ENCODE measurements at places on chromosomes 5 and 9.

- no peak for DNase-seq
These were observed 147.9 kb upstream of the VLDLR start for GRCh38 chr9:2473681-2474080.

- no peak for DNase-seq
These were observed 134.6 kb downstream of the BOD1 start for GRCh38 chr5:173481821-173482220.

- no peak for DNase-seq
These were observed 150.5 kb downstream of the YTHDC2 start for GRCh38 chr5:113663879-113664541.

GRCh38 chr5:179375236-179375685 lies 30.0 kb upstream of the ADAMTS2 start:
- DNase-seq, result no peak

GRCh38 chr9:137046088-137046787 lies at the start of gene NPDC1:
Gene NPDC1, minus strand, starts transcription at chr9:137046177. Its CDS starts 188 bp downstream, at chr9:137045989.
- DNase-seq, result no peak

DNA sequence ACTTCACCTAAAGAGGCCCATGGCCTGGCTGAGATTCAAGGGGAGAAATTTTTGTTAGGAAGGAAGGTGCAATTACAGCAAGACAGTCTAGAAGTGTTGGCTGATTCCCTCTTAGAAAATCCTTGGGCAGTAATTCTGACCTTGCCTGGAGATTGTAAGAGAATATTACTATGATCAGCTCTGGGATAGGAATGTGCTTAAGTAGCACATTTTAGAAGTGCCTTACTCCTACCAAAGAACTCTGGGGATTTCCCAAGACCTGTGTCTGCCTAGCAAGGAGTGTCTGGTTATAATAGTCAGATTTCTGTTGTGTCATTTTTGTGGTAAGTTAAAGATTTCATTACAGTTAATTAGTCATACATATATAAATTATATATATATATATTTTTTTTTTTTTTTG lies 52.3 kb downstream of the NLN start:
- DNase-seq, result no peak

DNA sequence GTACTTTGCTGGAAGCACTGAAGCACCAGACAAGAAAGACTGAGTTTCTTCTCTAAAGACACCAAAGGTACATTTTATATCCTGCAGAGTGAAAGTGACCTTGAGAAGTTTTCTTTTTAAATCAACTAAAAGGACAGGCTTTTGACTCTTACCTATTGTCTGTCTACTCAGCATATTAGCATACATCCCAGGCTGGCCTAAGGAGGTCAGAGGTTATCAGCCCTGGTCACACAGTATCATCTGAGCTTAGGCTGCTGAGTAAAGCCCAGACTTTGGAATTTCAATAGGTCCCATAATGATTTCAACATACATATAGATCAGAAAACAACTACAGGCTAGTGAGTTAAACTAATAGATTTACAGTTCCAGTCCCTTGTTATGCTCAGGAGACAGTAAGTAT lies 10.1 kb upstream of the CDH9 start:
- DNase-seq, result no peak

- DNase-seq, result no peak
These were observed 77.6 kb downstream of the SIL1 start for GRCh38 chr5:139120521-139120920.

DNA sequence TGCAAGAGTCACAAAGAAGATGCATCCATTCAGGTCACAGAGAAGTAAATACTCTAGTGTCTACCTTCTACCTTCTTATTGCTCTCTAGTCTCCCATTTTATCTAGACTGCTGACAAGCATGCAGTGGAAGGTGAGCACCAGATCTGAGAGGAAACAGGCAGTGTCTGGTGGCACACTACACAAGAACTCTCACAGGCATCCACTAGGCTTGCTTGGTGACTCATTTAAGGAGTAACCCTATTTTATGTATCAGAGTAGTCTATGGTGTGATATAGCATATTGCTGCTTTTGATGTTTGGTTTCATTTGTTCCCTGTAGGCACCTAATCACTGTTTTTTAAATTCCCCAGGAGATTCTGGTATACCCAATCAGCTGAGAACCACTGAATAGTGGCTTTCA lies 1.6 kb upstream of the THBS4 start:
- DNase-seq, result no peak

DNA sequence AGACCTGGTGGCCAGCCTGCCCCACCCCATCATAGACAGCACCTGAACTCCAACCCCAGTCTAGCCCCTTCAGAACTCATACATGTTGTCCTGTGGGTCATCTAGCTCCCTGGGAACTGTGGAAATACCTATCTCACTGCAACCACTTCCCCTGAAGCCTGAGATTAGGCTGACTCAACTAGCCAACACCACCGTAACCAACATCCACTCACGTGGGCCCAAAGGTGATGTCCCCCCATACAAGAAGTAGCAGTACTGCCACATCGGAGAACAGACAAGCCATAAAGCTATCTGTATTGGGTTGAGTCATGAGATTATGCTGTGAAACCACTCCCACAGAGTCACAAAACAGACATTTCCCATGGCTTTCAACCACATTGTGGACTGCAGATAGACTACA lies 46.6 kb downstream of the OSMR start:
- no peak for DNase-seq

DNA sequence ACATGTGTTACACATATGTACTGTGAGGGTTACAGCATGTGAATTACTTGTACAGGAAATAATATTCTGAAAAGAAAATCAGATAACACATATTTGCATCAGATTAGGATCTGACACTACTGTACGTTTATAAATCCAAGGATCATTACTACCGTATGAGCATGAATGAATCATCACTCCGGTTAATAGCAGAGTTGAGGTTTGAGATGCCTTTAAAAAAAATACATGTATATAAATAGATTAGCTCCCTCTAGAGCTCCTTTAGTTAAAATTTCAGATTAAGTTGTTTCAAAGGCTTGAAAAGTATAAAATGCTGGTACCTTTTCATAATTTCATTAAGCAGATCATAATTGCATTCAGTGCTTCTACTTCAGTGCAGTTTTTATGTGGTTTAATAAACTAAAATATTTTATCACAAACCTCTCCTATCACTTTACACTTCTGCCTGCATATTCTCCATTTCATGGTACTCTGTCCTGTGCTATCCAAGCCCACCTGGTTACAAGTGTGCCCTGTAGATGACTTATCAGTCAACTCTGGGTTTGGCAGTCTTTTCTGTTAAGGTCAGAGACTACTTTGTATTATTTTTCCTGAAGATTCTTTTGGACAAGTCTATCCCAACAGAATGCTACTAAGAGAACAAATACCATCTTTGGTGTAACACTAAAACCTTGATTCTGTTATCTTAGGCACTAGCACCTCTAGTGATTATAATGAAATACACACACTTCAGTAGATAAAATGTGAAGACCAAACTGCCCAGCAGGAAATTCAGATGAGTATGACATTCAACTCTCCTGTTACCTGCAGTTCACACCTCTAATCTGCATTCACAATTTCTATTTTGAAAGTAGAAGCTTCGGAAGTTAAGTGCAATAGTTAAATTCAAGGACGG lies 48.0 kb upstream of the POU5F2 start:
- DNase-seq, result no peak

DNA sequence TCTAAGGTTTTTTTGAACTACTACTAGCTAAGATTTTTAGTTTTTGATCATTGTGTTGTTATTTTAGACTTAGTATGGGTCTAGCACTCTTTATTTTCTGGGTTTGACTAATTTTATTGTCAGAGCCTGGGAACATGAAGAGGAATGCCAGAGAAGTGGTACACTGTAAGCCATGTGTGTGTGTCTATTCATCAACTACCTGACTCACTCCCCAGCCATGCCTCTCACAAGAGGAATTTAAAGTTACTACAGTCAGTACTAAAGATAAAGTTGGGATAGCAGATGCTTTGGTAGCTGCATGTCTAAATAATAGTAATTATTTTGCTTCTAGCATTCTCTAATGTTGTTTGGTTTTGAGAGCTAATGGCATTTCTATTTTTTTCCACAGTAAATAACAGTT lies 264.8 kb downstream of the CSNK1G3 start:
- DNase-seq, result no peak

GRCh38 chr9:8706531-8706930 lies 907.0 kb upstream of the DMAC1 start:
- DNase-seq, result no peak

GRCh38 chr5:31630931-31631330 lies 8.0 kb upstream of the PDZD2 start:
- no peak for DNase-seq

- DNase-seq, result no peak
These were observed 13.5 kb downstream of the DUSP1 start for GRCh38 chr5:172757394-172758010.

- no peak for DNase-seq
These were observed 388.2 kb upstream of the RPS23 start for GRCh38 chr5:82666312-82666711.

DNA sequence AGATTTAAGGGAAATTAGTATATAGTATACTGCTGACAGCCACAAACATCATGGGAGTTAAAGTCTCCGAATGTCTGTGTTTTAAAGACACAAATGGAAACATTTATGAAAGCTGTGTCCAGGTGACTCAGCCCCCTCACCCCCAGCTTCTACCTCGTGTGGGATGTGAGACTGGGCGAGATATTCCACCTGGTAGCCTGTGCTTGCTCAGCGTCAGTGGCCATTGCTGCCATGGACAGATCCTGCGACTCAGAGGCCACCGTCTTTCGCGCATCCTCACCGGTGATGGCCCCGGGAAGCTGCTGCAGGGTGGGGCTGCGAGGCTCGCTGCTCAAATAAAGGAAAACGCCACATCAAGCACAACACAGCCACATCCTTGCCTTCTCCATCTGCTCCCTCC lies 31.2 kb upstream of the EXOC3 start:
- DNase-seq, result no peak

DNA sequence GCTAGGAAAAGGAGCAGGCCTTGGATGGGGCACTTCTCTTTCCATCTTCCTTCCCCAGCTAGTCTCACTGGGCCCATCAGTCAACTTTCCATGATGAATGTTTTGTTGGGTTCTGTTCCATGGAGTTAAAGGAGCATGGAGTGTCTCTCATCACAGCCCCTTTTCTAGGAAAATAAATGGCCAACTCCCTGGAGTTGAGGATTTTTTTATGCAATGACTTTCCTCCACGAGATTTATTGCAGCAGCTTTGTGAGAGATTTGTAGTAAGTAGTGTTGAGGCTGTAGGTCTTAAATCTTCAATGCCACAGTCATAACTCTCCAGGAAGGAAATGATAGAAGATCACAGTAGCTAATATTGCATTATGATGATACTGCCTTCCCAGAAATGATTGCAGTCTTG lies 45.6 kb upstream of the SLC44A1 start:
- no peak for DNase-seq

GRCh38 chr5:93677359-93677891 lies 64.0 kb downstream of the POU5F2 start:
- DNase-seq, result no peak

DNA sequence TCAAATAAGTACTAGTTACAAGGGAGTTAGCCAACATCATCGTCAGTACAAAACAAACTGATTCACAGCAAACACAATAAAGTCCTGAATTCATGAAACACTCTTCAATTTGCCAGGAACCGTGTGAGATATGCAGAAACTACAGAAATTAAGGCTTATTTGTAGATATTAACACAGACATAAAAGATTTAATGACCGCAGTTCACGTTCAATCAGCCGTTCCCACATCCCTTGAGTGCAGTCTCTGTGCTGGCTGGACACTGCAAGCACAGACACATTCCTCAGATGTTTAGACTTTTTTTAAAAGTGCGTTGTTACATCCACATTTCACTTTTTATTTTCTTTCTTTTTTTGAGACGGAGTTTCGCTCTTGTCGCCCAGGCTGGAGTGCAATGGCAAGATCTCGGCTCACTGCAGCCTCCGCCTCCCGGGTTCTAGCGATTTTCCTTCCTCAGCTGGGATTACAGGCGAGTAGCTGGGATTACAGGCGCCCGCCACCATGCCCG lies 566 bp upstream of the CEP78 start:
- no peak for DNase-seq
